ENCODE measurements at places on chromosomes 2 and 18.

GRCh38 chr2:150482111-150482510 is 5.4 kb downstream of the RND3 start:
- no peak for DNase-seq

DNA sequence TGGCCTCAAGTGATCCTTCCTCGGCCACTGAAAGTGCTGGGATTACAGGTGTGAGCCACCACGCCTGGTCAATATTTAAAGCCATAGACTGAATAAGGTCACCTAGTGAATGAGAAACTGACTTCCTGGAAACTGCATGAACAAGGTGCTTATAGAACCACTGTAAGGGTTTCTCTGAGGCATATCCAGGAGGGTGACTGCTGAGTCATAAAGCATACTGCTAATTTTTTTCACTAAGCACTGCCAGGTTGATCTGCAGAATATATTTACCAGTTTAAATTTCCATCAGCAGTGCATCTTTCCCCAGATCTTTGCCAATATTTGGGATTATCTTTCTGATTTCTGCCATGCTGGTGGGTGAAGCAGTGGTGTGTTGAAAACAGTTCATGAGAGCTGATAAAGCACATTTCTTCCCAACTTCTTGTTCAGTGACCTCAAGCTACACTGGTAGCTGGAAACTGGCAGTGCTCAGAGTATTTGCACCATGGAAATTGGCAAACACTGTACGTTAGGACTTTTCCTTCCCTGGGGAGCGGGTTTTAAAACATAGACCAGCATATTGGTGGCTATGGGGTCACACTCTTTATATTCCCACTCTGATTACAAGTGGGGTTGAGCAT is 4.2 kb upstream of the CLIP4 start:
- DNase-seq = no peak

GRCh38 chr2:172307800-172308199 is 119.6 kb upstream of the ITGA6 start:
- peak; percentile 35 for DNase-seq

GRCh38 chr2:15803543-15804245 is 136.7 kb upstream of the MYCN start:
- no peak for DNase-seq

DNA sequence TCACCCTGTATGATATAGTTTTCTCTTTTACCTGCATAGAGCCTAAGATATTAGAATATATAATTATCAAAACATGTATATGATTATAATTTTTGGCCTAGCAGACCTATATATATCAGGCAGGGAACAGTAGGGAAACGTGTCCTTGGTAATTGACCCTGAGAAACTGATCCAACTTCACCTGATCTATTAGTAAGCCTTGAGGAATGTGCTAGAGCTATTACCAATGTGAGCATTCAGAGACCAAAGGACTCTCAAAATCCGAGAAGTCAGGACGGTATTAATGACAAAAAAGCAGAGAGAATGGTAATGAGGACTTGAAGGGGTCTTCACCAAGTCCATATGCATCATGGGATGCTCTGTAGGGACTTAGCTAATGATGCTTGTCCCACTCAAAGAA is 571.9 kb downstream of the CPS1 start:
- DNase-seq = no peak

DNA sequence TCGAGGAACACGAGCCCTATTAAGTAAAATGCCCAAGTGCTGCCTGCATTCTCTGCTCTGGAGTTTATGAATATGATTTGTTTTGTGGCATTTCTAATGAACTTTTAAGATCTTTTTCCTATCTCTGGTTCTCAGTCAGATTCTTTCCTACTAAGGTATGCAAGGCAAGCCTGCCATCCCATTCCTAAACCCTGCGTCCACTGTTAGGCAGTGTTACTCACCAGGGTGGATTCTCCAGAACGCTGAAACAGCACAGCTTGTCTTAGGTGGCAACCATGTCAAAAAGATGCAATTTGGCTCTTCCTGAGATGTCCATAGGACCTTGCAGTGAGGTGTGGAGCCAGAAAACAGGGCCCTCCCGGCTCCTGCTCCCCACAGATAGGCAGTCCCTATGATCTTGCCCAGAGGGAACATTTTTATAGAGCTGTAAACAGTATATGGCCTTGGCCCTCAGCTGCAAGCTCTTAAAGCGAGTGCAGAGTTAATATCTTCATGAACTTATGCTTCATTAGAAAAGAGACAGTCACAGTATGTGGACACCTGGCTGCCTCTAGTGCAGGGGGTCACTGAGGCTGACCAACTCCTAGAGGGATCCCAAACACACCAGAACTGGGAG is 84.4 kb downstream of the TPGS2 start:
- DNase-seq = no peak

DNA sequence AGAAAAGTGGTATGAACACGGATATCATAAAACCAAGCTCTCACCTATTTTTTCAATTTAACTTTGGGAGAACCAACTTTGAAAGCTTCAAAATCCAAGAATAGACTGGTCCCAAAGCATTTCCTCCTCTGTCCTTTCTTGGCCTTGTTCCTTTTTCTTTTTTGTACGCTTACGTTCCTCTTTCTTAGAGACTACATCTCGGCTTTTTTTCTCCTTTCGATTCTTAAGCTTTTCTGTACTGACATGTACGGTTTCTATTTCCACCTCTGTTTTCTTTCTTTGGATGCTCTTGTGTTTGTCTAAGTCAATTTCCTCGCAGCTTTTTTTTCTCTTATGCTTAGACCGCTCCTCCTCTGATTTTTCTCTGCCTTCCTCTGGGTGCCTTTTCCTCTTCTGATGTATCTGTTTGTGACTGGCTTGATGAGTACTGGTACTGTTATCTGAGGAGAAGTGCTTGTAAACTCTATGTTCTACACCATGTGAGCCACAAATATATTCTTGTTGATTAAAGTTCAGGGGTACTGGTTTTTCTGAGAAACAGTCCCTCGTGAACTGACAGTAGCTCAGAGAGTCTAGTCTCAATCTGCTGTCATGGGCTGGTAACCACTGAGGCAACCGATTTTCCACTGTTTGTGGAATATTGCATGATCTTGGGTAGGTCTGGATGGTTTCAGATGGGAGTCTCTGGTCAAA is 11.5 kb upstream of the RNU2-63P start:
- no peak for DNase-seq

- DNase-seq = no peak
Observed at GRCh38 chr2:175001566-175001965, 3.6 kb downstream of the CHN1 start.

GRCh38 chr2:219071131-219071816 is 10.6 kb upstream of the IHH start:
- no peak for DNase-seq

GRCh38 chr18:74213429-74213828 is 65.1 kb downstream of the TIMM21 start:
- DNase-seq = no peak

- DNase-seq = peak; percentile 63
Observed at GRCh38 chr2:6073191-6074088, 381.3 kb downstream of the SOX11 start.

- no peak for DNase-seq
Observed at GRCh38 chr18:46917803-46918600, 600 bp downstream of the KATNAL2 start.

DNA sequence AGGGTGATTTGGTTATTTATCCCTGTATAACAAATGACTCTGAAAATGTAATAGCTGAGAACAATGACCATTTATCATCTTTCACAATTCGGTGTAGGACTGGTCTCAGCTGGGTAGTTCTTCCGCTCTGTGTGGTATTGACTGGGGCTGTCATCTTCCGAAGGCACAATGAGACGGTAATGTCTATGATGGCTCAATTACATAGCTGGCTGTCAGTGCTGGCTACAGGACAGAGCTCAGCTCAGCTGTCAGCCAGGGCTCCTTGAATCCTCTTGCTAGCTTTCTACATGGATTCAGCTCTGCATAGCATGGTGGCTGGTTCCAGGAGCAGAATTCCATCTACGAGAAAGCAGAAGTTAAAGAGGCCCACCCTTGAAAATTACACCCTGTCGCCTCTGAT is 483.8 kb downstream of the TDRD15 start:
- DNase-seq = no peak

DNA sequence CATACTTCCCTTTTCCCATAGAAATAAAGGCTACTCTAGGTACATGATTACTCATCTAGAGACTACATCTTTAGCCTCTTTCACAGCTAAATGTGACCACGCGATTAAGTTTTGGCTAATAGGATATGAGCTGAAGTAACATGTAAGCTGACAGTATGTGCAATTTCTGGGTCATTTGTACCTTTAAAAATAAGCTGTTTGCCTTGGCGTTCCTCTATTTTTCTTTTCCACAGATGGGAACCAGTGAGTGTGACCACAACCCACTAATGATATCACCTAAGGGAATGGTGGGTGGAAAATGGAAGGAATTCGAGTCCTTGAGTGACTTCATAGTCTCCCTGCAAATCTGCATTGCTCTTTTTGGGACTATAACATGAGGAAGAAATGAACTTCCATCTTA is 11.7 kb upstream of the NABP1 start:
- DNase-seq = no peak

DNA sequence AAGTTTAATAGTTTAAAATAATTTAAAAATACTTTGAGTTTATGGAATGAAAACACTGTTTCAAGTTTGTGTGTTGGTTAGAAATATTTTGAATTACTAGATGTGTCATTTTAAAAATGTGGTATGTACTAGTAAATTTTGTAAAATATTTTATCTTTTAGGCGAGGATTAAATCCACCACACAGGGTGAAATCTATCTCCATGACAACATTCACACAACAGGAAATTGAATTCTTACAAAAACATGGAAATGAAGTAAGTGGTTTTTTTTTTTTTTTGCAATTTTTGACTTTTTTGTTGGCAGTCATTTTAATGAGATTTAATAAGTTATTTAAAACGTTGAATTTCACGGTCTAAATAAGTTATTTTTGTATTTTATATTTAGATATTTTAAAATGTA is 19.4 kb downstream of the AGFG1 start:
- no peak for DNase-seq

GRCh38 chr2:119694845-119695521 is 16.0 kb downstream of the TMEM177 start:
- no peak for DNase-seq

GRCh38 chr2:68432696-68433658 is 34.1 kb downstream of the FBXO48 start:
- DNase-seq = peak; percentile 80

- no peak for DNase-seq
Observed at GRCh38 chr2:36168115-36168514, 187.5 kb upstream of the CRIM1 start.

- no peak for DNase-seq
Observed at GRCh38 chr2:106339132-106339531, 129.1 kb downstream of the RGPD3 start.

DNA sequence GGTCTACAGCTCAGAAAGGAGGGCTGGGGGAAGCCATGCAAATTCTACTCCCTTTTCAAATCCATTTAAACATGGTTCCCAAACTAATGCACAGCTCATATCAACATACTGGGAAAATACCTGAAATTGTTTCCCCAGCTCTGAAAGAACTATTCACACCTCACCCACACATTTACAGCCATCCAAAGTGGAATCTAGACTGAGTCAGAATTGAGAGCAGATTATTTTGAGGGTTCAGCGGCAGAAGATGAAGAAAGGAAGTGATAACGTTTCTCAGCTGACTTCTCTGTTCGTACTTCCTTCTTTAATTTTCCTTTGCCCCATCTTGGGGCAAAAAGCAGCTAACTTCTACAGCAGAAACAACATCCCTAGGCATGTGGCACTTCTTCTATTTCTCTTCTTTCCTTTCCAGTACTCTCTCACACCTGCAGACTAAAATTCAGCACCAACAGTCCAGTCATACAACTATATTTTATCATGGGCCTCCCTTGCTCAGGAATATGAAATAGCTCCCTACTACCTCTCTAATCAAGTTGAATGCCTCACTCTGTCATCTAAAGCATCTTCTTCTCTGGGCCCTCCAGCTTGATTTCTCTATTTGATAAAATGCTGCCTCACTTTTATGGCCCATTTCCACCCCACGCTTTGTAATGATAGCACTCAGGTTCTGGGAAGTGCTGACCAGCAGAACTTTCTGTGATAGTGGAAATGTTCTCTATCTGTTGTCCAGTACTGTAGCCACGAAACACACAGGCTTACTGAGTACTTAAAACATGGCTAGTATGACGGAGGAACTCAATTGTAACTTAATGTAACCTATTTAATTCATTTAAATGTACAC is 35.9 kb downstream of the ARHGAP25 start:
- no peak for DNase-seq

- DNase-seq = no peak
Observed at GRCh38 chr2:59726228-59727120, 827.0 kb downstream of the BCL11A start.

GRCh38 chr2:182186132-182186735 is 200.6 kb downstream of the PPP1R1C start:
- DNase-seq = peak; percentile 25

DNA sequence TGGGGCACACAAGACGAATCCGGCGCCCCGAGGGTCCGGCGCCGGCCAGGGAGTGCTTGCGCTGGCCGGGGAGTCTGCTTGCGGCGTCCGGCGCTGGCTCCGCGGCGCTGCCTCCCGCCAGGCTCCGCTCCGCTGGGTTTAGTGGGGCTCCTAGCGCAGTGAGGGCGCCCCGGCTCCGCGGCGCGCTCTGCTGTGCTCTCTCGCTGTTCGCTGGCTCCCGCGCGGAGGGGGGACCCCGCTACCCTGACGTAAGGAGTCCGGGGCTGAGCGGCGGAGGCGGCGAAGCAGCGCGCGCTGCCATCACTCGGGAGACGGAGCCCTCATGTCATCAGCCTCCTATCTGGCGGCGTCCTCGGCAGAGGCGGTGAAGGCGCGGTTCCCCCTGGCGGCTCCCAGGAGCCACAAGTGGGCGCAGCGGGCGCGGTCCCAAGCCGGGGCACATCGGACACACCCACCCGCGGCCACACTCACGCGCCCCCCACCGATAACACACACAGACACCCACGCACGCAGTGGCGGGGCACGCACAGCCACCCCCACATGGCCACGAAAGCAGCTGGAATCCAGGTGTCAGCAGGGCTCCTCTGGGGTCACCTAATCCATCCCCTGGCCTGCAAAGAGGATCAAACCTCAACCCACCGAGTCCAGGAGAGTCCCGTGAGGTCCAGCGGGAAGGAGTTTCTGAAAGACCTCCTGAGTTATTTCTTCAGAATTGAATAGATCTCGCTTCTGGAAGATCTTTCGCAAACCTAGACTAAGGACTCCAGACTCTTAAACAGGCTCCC is at the start of gene C1QL2:
C1QL2 (minus strand) TSS at position 189 of the 785 bp plus-strand sequence. CDS start 482 bp downstream, outside the sequence.
- peak; percentile 70 for DNase-seq

DNA sequence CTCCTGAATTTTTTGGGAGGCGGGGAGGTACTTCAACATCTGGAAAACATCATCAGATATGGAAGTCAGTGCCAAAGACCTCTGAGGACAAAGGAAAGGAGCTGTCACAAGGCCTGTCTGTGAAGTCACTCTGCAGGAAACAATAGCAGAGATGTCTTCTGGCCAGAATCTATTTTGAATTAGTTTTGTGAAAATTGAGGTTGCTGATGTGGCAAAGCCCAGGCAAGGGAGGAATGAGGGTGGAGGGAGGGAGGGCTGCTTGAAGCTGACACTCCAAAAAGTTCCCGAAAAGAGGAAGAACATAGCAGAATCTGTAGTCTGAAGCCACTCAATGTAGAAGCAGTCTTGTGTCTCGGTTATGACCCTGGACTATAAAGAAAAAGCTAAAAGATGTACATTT is 151.1 kb upstream of the LHCGR start:
- no peak for DNase-seq
